ENCODE measurements at places on chromosomes 2 and 18.

GRCh38 chr2:227402959-227403358, 15.2 kb upstream of the SCYGR1 start:
- no peak for DNase-seq

DNA sequence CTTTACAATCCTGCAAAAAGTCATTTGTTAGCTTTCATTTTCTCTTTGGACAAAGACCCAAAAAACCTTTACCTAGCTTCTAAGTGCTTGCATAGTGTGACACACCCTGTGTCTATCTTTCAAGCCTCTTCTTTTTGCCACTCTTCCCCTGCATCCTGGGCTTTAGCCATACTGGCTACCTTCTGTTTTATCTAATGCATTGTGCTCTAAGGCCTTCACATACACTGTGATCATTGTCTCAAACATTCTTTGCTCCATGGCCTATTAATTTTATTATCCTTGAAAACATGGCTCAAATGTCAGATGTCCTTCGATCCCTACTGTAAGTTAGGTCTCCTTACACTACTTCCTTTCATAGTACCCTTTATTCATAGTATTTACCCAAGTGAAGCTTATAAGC, 84.4 kb downstream of the PIK3C3 start:
- DNase-seq, result no peak

- DNase-seq, result no peak
Observed at GRCh38 chr2:68938938-68939337, 13.8 kb downstream of the GKN2 start.

- no peak for DNase-seq
Observed at GRCh38 chr2:135985826-135986393, 484 bp upstream of the DARS1 start.

- DNase-seq, result no peak
Observed at GRCh38 chr18:64099244-64099643, 49.6 kb downstream of the LINC00305 start.

GRCh38 chr2:119574864-119575263, 30.6 kb downstream of the CFAP221 start:
- no peak for DNase-seq

GRCh38 chr2:8999102-8999446, 4.4 kb downstream of the MBOAT2 start:
- DNase-seq, result no peak

- DNase-seq, result no peak
Observed at GRCh38 chr2:184137955-184138354, 460.4 kb upstream of the ZNF804A start.

GRCh38 chr2:191891656-191892055, 44.8 kb upstream of the CAVIN2 start:
- DNase-seq, result no peak

DNA sequence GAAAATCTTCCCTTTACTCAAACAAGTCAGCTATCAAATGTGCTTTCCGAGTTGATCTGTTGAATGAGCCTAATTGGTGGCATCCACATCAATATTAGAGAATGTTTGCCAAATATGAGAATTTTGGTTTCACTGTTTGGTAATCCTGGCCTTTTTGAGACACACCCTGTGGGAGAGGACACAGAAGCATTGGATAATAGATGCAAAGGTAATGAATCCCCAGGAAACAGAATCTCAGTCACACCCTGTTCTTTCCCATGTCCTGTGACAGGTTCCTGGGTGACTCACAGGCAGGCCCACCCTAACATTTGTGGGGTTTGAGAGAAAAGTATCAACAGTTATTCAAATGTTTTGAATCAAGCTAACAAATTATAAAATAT, 99.8 kb upstream of the PELI1 start:
- DNase-seq, result no peak

GRCh38 chr2:109284826-109285225, 155.8 kb downstream of the SH3RF3 start:
- no peak for DNase-seq

DNA sequence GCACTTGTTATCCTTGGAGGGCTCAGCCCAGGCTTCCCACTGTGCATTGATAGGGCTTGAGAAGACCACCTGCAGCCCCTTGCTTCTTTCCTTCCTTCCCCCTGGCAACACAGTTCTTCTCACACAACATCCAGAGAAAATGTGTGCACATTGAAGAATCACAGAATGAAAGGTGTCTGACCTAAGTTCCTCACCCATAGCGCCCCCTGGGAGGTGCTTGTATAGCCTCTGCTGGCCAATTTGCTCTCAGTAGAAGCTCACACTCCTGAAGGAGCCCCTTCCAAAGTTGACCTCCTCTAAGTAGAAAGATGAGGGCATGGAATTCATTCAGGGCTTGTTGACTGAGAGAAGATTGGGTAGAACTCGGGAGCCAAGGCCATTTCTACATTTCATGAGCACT, 758.4 kb upstream of the KLHL29 start:
- no peak for DNase-seq

- no peak for DNase-seq
Observed at GRCh38 chr2:227326783-227327182, 1.7 kb downstream of the MFF start.

DNA sequence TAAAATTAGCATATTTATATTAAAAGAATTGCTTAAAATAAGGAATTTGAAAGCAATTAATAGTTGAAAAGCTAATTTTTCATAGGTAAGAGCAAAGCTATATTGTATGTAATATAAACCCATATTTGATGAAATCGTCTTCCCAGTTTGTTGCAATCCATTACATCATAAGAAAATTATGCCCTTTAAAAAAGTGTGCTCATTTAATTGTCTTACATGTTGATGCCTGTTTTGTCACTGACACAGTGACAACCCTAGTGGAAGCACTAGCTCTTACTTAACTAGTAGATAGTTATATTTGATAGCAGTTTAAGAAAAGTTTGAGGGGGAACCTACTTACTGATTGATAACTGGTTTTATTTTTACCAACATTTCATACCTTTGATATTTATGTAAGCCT, 30.0 kb upstream of the IL18RAP start:
- no peak for DNase-seq

DNA sequence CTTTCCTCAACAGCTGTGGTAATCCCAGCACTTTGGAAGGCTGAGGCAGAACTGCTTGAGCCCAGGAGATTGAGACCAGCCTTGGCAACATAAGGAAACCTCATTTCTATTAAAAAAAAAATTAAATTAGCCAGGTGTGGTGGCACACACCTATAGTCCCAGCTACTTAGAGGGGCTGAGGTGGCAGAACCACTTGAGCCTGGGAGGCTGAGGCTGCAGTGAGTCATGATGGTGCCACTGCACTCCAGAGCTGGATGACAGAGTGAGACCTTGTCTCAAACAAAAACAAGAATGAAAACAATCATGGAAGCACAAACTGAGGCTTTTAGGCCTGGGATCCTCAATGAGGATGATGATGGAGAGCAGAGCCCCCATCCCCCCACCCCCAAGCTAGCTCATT, 19.8 kb downstream of the GAREM1 start:
- DNase-seq, result no peak

DNA sequence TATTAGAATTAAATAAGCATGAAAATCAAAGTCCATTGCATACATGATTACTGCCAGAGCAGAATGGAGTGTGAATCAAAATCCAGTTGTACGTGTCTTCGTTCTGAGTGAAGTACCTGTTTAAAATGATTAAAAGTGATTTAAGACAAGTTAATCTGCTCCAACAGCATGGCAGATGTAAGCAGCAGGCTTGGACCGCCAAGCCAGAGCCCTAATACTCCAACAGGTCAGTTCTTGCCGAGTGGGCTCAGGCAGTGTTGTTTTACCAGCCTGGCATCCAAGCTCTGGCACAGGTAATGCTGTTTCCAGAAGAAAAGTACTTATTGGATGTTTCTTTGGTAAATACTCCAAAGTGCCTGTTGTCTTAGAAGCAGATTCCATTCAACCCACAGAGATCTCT, 171.4 kb upstream of the EPAS1 start:
- no peak for DNase-seq

DNA sequence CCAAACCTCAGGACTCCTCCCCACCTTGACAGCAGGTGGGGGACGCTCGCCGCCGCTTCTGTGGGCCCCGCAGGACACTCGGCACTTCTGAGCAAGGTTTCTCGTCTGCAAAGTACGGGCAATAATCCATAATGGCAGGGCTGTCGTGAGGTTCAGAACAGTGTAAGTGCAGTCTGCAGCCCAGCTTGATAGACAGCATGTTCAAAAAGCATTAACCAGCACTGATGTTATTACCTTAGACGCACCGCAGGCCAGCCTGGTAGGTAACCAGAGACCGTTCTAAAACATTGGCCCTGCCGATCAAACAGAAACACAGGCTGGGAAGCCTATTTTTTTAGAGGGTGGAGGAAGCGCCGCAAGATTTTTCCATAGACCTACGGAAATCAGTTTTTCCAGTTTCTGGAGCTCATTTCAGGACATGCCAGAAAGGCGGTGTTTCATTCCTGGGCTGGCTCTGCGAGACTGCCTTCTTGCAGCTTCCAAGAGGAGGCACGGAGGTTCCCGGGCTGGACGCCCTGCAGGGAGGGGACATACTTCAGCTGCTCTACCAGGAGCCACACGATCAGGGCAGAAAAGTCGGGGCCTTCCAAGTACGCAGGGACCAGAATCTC, 148.7 kb downstream of the TPO start:
- DNase-seq, result no peak

DNA sequence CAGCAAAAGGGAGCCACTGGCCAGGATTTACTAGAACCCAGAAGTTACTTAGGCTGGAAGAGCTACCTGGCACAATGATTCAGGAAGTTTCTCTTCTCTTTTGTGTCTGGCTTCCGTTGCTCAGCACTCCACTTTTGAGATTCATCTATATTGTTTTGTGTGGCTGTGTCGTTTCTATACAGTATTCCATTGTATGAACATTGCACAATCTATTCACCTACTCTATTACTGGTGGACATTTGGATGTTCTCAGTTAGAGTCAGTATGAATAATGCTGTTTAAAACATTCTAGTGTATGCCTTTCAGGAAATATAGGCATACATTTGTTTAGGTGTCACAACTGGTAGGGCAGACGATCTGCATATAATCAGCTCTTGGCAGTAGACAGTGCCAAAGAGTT, 36.3 kb upstream of the EPHA4 start:
- DNase-seq, result no peak

- DNase-seq, result no peak
Observed at GRCh38 chr2:198715302-198715835, 742.4 kb downstream of the SATB2 start.

DNA sequence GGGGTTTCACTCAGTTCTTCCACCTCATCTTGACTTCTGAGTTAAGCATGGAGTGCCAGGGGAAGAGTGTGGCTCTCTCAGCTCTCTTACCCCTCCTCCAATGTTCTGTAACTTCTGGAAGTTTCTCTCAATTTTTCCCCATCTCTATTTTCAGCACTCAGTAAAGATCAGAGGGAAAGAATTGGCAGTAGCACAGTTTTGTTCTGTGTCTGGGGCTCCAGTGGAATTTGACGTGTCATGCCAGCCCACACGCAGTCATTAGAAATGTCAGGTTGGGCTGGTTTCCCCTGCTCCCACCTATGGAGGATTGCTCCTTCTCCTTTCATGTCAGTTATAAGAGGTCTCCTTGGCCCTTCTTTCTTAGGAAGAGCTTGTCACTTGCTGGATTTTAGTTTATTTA, 104.6 kb upstream of the COL3A1 start:
- no peak for DNase-seq

DNA sequence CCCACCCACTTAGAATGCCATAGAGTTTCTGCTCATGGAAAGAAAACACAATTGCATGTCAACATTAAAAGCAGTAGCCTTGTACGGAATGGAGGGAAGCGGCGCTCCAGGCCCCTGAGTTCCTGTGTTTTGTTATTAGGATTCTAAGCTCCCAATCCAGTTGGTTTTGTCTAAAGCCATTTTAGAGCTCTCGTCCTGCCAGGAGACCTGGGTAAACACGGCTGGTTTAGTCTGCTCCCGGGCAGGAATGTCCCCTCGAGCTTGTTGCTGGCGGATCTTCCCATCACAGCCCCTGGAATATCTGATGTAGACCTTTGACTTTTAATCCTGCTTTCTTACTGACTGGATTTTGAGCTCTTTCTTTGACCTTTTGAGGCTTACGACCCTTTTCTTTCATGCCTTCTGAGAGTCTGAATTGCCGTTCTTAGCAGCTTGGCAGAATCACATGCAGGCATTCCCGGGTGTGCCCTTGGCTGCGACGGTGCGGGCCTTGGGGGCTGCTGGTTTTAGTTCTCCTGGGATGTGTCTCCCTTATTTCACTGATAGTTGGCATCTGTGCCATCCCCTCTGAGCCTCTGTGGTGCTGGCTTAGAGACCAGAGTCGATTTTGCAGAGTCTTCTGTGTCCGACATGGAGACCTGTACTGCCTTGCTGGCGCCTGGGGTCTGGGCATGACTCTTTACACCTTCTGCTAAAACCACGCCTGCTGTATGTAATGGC, 25.4 kb downstream of the GREB1 start:
- no peak for DNase-seq

DNA sequence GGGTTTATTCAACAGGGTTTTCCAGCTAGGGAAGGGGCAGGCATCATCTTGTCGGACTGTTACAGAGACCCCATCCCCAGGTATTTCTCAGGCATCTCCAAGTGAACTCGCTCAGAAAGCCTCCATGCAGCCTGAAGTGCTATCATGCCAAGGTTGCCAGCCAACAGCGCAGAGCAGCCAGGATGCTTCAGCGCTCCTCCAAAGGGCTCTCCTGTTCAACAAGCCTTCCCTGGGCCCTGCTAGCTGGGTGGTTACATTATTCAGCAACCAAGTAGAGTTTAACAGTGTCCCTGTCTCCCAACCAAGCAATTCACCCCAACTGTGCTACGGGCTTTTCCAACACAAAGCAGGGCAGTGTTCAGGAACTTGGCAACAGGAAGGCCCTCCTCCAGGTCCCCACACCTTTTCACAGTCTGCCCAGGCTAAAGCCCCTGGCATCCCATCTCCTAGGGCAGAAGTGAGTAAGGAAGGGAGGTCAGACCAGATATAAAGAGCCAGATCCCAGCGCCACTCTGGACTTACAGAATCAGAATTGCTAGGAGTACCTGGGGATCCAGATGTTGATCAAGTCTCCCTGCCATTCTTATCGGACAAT, 52.9 kb downstream of the ZBTB7C start:
- DNase-seq, result no peak

- DNase-seq, result no peak
Observed at GRCh38 chr2:120929829-120930228, 194.2 kb downstream of the GLI2 start.

DNA sequence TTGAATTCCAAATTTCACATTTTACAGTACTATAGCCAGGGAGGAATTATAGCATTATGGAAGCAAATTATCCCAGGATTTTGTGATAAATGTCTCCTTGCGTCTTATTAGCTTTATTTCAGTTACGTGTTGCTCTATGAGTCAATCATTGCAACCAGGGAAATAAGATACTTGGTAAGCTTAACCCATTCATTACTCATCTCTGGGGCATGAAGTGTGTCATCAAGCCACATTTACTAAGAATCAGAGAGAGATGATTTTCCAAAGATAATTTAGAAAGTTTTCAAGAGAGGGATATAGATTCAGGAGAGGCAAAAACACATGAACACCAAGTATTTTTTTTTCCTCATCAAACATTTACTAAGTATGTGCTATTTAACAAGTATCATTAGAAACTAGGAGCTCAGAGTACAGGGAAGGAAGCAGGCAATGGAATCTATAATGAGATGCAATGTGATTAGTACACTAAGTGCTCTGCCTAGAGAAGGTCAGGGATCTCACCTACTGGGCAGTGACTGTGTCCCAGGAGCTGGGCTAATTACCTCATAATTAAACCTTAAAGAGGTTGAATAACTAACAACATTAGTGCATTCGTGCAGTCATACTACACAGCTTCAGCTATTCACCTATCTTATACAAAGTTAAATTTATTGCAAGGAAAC, 217.8 kb upstream of the NXPH2 start:
- no peak for DNase-seq

Measured in stimulated activated CD8-positive, alpha-beta memory T cell treated with anti-CD3 and anti-CD28 coated beads, Interleukin-15, amount 100 ng/mL, for 24 hours (primary cell).